ENCODE measurements at places on chromosomes 1 and 21.

DNA sequence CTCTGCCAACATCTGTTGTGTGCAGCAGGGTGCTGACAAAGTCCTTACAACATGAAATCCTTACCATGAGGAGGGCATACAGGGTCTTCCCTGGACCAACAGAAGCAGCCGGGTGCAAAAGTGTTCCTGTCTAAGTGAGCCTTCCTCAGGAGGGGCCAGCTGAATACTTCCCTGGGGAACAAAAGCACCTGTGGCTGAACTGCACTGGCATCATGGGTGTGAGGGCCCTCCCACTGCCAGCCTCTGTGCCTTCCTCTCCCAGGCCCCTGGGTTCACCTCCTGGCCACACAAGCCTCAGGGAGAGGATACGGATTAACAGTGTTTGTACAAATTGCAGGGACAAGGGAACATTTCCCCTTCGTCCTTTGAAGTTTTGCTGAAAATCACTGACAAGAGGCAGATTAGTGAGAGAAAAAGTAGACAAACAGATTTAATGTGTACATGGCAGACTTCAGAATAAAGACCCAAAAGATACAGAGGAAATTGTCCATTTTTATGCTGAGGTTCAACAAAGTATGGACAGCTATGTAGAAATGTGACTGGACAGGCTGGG is 91.0 kb upstream of the PPM1J start:
- DNase-seq = no peak

DNA sequence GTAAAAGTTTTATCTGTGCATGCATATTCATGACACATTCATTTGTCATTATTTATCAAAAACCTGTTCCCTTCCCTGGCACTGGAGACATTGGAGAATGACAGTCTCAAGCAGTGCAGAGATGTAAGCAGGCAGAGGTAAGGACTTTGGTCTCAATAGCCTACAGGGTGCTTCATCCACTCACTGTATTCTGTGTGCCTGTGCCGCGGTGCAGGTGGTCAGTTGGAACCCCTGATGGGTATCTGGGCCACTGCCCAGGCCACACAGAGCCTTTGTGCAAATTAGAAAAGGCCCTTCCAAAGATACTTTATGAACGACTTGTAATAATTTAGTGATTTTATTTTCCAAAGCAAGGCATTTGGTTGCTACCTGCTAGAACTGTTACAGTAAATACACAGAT is 44.0 kb downstream of the CDC42 start:
- no peak for DNase-seq

GRCh38 chr1:2213576-2214505 is 14.3 kb upstream of the SKI start:
- DNase-seq = peak; percentile 94

DNA sequence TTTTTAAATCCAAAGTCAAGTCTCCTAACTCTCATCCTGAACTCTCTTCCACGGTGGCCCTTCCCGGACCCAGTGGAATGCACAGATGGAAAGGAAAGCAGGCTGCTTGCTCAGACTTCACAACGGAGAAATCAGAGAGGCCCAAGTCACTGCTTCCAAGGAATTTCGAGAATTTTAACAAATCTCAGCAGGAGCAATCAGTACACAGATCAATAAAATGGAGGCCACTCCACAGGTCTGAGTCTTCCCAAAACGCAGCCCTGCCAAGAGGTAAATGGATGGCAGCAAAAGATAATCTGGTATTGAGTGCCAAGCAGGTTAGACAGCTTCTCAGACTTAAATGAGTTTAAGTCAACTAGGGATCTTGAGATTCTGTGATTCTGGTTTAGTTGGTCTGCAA is 81.1 kb upstream of the TIAM1 start:
- no peak for DNase-seq

GRCh38 chr1:107871259-107871658 is 93.7 kb downstream of the VAV3 start:
- DNase-seq = no peak

DNA sequence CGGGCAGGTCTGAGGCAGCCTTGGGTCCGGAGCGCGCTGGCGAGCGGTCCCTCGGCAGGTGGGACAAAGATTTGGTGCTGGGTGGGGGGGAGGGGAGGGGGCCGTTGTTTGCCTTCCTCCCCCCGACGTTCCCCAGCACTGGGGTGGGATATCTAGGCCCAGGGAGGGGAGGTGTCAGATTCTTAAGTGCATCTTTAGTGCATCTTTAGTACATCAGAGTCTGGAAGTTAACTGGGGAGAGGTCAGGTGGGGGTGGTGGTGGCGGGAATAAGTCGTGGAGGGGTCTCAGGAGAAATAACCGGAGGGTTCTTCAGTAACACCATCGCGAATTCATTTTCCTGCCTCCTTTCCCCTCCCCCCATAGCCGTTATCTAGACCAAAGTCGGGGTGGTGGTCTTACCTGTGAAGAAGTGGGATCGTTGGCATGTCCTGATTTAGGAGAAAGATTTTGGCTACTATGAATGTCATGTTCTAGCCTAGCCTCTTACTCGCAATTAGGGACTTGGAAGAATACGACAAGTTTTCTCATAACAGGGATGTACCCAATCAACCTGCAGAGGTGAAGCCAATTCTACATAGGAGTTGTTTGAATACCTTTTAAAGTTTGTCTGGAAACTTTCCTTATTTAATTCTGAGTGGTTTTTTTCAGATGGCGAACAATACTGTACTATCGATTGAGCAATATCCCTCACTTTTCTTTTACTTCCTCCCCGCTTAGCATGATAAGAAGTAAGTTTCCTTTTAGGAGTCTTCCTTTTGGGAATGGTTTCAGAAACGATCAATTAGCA is 886 bp downstream of the ZMYM4 start:
- peak; percentile 30 for DNase-seq

DNA sequence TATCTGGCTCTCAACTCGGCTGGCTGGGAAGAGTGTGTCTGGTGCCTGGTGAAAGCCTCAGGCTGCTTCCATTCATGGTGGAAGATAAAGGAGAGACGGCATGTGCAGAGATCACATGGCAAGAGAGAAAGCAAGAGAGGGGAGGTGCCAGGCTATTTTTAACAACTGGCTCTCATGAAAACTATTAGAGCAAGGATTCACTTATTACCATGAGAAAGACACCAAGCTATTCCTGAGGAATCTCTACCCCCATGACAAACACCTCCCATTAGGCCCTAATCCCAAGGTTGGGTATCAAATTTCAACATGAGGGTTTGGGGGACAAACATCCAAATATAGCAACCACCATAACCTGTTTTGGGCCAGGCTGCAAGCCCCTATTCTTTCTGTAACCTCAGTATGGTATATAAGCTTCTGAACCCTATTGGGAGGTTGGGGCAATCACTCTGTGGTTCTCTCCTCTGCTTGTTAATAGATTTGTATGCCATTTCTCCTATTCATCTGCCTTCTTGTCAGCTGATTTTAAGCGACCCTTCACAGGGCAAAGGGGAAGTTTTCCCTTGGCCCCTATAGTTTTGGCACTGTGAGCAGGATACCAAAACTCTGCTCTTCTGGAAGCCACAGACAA is 179.0 kb upstream of the TNR start:
- DNase-seq = no peak

DNA sequence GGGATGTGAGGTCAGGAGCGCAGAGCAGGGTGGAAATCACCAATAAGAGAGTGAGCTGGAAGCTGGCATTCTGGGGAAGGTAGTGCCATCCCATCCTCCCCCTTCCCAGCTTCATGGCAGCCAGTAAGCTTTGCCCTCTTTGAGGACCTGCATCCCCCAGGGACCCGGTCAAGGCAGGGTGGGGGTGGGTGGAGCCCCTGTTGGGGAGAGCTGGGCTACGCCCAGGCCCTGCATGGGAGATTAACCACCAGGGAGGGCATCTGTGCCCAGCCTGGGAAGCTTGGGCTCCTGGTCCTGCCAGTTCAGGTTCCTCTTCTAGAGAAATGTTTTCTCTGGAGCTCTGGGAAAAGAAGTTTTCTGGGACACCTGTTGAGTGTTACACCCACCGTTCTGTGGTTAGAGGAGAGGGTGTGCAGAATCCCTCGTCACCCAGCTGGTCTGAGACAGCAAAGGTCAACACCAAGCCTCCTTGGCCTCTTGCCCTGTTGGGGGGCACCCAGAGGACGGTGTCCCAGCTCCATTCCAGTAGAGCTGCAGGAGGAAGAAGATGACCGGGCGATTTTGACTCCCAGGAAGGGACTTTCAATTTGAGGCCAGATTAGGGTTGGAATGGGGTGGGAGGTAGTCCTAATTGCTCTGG is 30.1 kb upstream of the TENT5C start:
- DNase-seq = no peak

GRCh38 chr1:16167331-16168143 is 11.7 kb upstream of the EPHA2 start:
- DNase-seq = no peak

DNA sequence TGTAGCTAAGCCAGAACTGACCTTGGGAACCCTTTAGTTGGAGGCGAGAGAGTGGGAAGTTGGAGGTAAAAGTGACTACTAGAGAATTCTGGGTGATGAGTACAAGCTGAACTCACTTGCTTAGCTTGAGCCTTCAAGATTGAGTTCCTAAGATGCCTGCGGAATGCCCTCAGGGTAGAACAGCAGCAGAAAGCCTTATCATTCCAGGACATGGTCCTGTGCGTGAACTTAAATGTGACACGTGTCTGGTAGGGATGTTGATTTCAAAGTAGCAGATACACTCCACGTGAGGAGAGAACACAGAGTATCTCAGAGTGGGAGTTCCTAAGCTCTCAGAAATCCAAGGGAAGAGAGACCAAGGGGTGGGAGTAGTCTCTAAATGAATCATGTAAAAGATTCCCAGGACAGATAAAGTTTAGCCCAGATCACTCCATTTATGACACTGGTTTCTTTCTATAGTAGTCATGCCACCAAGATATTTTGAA is 60.1 kb downstream of the KCNK1 start:
- DNase-seq = no peak

GRCh38 chr1:30598571-30599114 is 124.7 kb downstream of the MATN1 start:
- no peak for DNase-seq

- peak; percentile 8 for DNase-seq
These were observed 31.9 kb downstream of the PRDM15 start for GRCh38 chr21:41847066-41847804.

DNA sequence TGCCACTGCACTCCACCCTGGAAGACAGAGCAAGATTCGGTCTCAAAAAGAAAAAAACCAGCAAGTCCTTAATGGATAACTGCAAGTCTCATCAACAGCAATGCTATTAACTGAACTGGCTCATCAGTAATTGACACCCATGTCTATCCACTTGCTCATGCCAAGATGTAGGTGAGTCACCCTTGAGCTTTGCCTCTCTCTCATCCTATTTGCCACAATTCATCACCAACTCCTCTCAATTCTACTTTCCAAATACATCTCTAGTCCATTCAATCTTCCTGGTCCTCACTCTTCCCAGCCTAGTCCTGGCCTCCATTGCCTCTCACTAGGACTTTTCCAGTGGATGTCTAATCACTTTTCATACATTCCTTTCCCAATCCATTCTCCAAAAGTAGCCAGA is 103.7 kb upstream of the PRMT6 start:
- no peak for DNase-seq

- DNase-seq = no peak
These were observed 4.0 kb downstream of the KDM1A start for GRCh38 chr1:23023174-23023845.

GRCh38 chr1:170669107-170669445 is 5.1 kb downstream of the PRRX1 start:
- DNase-seq = no peak

DNA sequence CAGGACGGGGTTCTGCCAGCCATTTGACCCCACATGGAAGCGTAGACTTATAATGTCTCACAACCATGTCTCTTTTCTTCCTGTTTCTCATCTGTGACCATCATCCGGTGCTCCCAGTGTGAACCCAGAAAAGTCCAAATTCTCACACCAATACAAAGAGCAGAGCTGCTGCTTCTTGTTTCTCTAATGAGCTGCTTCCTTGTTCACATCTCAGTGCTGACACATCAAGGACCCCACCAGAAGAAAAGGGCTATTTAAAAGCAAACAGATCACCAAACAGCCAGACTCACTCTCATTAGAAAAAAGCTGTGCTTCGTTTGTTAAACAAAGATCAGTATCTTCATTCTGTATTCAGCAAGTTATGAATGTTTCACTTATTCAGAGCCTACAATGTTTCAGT is 835 bp upstream of the LCE1D start:
- no peak for DNase-seq

GRCh38 chr1:92464588-92465255 is 22.0 kb downstream of the GFI1 start:
- no peak for DNase-seq

DNA sequence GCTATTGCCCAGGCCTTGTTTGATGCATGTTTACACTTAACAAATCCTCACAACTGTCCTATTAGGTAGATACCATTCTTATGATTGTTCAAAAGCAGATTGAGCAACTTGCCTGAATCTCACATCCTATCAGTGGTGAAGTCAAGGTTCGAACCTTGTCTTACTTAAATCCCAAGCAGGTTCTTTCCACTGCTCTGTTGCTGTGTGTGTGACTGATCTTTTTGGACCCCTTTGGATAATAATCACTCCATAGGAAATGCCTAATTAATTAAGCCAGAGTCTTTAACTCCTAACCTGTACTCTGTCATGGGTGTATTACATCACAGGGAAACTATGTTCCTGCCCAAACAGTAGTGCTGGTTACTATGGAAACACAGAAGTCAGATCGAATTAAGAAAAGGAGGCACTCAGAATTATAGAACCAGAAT is 84.2 kb downstream of the SPATA46 start:
- DNase-seq = peak; percentile 59

GRCh38 chr21:41612674-41613532 is 104.9 kb upstream of the TMPRSS2 start:
- DNase-seq = peak; percentile 74

DNA sequence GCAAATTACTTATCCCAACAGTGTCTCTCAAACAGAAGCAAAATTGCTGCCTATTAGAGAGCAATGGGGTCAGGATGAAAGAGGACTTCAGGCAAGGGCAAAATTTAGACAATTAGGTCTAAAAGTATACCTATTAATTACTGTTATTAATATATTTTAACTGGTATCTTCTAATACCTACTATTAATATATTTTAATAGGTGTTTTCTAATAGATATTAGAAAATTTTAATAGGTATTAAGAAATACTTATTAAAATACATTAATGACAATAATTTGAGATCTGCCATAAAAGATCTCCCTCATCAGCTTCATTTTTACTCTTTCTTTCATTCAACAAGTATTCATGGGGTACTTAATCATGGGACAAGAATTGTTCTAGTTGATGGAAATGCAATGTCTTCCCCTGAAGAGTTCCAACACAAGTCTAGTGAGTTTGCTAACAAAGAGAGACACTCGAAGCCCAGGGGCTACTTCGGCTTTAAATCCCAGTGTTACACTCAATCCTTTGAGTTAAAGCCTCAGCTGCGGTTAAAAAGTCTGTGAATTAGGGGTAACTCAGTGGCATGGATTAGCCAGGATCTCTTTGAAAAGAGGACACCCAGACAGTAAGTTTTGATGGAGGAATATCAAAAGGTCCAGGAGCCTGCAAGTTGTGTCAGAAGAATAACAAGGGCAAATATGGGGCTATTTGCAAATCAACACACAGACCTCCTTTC is 44.1 kb downstream of the STYXL2 start:
- no peak for DNase-seq

DNA sequence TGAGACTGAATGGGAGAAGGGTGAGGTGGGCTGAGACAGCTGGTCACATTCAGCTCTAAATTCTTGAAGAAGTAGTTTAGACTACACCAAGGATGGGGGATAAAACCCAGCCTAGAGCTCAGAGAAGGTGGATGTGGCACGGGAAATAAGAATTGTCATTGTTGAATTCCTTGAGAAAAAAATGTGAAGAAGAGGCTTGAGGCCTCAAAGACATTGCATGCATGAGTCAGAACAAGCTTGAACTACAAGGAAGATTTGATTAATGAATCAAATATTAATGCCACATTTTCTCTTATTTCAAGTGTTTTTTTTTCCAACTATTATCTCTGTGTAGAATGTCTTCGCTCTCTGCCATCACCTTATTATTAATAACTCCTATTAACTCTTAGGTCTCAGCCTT is 58.9 kb downstream of the MAP3K7CL start:
- DNase-seq = peak; percentile 25
